NCI-H1436 treated with DMSO at 0.1 percent for 48 hours (cell line): ENCODE measurements at places on chromosomes 11 and 22.

DNA sequence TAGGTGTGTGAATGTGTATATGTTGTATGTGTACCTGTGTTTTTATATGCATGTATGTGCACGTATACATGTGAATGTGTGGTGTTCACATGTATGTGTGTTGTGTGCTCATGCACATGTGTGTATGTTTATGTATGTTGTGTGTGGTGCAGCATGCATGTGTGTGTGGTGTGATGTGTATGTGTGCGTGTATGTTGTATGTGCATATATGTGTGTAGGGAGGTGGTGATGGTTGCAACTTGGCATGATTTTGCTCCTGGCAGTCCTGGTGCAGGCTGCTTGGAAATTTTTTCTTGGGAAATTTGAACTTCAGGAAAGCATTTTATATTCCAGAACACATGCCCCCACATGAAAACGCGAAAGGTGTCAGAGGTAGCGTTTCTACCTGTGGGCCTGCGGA, 1177.8 kb downstream of the TBC1D22A start:
- no peak for DNase-seq

- no peak for DNase-seq
Measured at GRCh38 chr11:1229471-1230120, 6.7 kb downstream of the MUC5B start.

- no peak for DNase-seq
Measured at GRCh38 chr11:130522284-130522961, 74.0 kb downstream of the ADAMTS15 start.

GRCh38 chr11:47067401-47067800, 109.3 kb downstream of the ARFGAP2 start:
- DNase-seq: no peak

GRCh38 chr22:45994491-45995404, 17.8 kb upstream of the WNT7B start:
- no peak for DNase-seq

DNA sequence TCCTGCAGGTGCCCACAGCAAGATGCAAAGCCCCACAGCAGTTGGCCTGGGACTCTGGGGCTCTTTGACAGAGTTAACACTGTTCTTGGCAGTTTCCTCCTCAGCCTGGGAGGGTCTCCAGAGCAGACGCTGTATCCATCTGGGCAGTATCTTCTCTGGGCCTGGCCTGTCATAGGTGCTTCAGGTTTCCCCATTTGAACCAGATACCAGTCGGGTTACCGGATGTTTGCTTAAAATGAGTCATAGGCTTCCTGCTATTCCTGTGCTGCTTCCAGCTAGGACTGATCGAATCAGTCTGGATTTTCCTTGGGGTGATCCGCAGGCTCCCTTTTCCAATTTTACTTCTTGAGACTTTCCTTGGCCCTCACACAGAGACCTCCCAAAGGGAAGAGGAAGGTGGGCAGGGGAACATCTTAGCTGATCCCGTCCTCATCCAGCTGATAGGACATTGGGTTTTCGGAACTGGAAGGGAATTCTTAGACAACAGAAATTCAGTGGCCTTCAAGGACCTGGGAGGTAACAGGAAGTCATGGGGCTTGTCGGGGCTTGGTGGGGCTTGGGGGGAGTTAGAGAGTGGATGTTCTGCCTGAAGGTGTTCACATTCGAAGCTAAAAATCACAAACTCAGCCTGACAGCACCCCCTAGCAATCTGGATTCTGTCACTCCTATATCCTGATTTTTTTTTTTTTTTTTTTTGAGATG, 2.4 kb upstream of the RANGAP1 start:
- no peak for DNase-seq

DNA sequence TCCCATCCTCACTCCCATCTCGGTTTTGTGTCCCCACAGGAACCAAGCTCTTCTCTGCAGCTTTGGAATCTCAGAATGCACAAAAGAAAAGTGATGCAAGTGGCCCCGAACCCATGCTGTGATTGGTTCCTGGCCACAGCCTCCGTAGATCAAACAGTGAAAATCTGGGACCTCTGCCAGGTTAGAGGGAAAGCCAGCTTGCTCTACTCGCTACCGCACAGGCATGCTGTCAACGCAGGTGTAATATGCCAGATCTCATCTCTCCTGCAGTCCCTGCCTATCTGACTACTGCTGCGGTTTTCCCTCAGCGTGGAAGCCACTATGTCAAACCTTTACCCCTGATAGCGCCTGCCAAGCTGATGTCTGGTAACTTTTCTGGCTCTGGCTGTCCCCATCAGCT, 200.5 kb upstream of the LRRC4C start:
- DNase-seq: no peak

DNA sequence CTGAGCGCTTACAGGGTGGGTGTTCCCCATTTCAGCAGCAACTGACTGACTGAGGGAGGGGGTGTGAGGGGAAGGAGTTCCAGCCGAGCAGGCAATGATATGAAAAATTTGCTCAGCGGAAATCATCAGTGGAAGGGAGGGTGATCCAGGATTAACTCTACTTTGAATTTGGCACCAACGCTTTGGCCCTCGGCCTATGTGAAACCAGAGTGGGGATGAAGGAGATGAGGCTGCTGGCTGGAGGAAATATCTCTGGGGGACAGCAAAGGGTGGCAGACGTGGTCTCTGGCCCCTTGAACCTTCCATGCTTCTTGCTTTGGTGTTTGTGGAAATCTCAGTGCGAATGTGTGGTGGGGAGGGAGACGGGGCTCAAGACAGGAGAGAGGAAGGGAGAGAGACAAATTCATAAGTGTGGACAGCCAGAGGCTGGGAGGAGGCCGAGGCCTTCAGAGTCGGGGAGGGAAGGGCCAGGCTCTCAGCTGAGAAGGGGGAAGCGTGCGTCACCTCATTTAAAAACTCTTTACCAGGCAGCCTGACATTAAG, 83.6 kb downstream of the FDX1 start:
- DNase-seq: no peak

- DNase-seq: no peak
Measured at GRCh38 chr11:82959987-82960778, 58.6 kb downstream of the DDIAS start.

GRCh38 chr22:37611207-37611606, 2.6 kb downstream of the GGA1 start:
- no peak for DNase-seq

DNA sequence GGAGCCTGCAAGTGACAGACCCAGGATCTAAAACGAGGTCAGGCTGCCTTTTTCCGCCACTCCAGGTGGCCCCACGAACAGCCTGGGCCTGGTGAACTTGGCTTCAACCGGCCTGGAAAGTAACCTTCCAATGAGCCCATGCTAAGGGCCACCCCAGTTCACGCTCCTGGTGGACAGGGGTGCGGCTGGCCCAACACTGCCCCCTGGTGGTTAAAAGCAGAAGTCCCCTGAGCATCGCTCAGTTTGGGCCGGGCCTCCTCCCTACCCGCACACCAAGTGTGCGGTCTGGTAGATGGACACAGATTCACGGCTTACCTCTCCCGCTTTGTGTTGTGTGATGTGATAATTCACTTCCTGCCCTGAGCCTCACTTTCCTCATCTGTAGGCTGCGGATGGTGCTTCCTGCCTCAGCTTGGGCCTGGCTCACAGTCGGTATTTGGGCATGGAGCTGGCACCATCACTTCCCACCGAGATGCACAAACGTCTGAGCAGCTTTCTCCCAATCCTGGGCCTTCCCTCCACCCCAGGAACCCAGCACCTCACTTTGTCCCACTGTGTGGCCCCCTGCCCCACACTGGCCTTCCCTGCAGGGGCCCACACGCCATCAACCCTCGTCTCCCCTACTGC, 13.7 kb upstream of the SEC14L3 start:
- no peak for DNase-seq

DNA sequence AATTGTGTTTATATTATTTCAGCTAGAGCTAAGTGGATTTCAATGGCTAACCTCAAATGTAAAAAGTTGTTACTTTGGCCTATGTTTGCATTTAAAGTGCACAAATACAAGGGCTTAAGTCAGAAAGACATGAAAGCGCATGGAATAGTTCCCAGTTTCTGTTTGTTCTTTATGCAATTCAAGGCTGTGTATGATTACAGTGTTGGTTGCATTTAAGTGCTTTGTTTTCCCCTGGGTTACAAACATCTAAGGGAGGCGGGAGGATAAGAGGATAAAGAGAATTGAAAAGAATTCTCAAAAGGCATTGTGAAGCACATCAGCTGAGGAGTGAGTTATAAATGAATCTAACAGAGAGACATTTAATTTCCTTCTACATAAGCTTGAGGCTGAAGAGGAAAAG, 453.4 kb downstream of the NTM start:
- DNase-seq: no peak

GRCh38 chr11:79980916-79981315, 540.1 kb upstream of the TENM4 start:
- DNase-seq: no peak

- DNase-seq: no peak
Measured at GRCh38 chr11:36540998-36541397, 26.8 kb upstream of the RAG1 start.

DNA sequence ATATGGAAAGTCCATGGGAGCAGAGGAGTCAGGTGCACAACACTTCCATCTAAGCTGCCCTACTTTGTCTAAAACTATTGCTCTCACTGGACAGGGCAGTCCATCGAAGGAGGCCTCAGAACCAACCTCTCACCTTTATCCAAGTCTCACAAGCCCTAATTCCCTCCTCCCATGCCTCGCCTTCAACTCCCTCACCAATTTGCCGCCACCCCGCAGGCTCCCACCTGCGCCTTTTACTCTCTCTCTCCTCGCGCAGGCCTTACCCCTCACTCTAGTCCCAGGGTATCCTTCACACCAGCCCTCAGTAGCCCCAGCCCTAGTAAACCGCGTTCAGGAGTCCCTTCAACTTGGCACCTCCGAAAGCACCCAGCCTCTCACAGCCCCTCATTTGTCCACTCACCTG, 451 bp downstream of the FHIP1B start:
- DNase-seq: no peak

DNA sequence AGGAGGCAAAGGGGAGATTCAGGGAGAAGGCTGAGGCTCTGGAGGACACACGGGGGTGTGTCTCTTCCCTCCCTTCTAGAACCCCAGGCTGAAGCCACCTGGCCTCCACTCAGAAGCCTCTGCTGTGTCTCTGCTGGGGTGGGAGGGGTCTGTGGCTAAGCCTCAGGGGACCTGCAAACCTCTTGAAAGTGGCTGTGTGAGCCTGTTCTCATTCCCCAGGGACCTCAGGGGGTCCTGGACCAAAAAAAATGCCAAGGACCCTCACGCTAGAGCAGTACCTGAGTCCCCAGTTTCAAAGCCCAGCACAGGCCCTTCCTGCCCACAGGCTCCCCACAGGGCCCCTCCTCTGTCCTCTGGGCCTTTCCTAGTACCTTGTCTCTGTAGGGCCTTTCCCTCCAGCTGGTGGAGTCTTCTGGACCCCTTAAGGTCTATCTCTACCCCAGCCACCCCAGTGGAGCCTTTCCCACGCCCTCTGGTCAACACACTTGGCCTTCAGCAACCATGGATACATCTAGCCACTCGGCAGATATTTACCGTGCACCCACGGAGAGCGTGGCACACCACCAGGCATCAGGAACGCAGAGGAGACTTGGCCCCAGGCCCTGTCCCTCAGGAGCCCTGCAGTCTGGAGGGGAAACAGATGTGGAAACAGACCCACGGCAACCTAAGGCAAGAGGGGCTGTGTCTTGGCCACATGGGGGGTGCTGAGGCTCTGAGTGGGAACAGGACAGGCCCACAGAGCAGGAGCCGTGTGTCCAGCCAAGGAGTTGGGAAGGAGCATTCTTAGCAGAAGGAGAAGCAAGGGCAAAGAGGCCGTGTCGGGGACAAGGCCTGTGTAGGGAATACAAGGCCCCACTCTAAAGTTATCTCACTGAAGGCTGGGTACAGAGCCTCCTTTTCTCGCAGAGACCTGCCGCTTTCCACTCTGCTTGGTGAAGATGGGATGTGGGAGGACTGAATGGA, 18.5 kb downstream of the PLA2G6 start:
- no peak for DNase-seq

DNA sequence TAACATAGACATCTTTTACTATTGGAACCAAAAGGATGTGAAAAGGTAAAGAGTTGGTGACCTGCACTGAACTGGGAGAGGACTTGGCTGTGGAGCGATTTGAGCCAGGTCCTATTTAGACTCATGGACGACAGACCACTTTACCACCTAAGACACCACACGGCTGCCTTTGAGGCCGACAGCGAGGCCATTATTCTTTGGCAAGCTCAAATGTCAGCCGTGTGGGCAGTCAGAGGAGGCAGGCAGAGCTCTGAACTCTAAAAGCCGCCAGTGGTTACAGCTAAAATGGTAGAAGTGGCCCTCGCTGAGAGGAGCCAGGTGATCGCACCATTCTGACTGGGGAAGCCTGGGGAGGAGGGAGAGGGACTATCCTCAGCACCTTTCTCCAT, 50.5 kb downstream of the SCUBE1 start:
- no peak for DNase-seq

DNA sequence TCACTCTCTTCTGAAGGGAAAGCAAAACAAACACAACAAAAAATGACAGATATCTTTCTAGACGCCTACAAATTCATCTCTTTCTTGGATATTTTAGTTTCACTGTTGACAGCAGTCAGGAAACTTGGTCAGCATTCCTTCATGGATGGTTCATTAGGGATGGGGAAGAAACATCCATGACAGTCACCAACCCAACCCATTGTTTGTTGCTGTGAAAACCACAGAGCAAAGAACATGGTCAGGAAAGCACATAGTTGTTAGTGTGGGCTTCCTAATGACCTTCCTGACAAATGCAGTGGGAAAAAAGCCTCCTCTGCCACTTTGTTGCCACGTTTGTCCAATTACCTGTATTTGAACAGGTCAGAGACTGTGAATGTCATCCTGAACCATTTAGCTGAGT, 139.8 kb upstream of the SNX19 start:
- DNase-seq: no peak

DNA sequence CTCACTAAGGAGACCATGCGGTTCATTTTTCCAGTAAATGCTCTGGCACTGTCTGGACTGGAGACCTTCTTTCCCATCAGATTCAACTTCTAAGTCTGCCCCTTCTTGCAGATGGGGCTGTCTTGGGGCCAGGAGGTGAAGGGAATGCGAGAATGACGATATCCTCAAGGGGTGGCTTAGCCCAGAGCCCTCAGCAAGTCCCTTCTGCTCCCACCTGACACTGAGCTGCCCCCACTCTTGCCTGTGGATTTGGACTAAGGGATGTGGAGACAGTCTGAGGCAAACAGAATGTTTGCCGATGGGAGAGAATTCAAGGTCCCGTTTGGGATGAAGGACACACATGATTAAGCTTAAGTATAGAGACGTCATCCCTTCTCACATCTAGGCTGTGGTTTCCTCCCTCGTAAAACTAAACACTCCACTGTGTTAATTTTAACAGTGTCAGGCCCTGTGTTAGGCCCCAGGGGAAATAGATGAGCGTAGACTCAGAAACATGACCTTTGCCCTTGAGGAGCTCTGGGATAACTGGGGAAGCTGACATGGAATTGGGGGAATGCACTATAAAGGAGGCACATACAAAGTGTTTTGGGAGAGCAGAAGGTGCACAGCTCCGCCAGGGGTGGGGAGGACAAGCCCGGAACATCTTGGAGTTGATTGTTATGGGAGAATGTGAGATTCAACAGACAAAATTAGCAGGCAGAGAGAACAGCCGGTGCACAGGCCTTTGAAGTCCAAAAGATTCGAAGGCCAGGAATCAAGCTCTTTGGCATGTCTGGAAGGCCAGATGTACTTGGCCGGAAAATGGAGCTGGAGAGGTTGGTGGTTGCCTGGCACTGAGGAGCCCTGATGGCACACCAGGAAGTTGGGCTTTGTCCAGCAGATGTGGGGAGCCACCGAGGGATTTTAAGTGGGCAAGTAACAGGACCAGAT, 71.6 kb downstream of the ST3GAL4 start:
- DNase-seq: no peak

GRCh38 chr22:42500161-42500835, 19.3 kb downstream of the RRP7A start:
- no peak for DNase-seq

GRCh38 chr11:69657911-69658625, 17.1 kb downstream of the LTO1 start:
- no peak for DNase-seq

- DNase-seq: no peak
Measured at GRCh38 chr22:22410121-22410520, 98.4 kb downstream of the ZNF280B start.
